AG04449 (cell line): ENCODE measurements at places on chromosomes 3 and 15.

DNA sequence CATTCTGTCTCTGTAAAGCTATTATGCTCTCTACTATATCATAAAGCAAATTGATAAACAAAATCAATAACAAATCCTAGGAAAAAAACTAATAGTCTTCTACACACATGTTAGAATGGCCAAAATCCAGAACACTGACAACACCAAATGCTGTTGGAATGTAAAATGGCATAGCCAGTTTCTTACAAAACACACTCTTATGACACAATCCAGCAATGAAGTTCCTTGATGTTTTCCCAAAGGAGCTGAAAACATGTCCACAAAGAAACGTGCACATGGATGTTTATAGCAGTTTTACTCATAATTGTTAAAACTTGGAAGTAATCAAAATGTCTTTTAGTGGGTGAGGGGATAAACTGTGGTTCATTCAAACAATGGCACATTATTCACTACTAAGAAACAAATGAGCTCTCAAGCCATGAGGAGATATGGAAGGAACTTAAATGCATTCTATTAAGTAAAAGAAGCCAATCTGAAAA lies 32.7 kb downstream of the CADM2 start:
- DNase-seq: no peak

- no peak for DNase-seq
These were observed 56.7 kb upstream of the DGKG start for GRCh38 chr3:186418671-186419145.

DNA sequence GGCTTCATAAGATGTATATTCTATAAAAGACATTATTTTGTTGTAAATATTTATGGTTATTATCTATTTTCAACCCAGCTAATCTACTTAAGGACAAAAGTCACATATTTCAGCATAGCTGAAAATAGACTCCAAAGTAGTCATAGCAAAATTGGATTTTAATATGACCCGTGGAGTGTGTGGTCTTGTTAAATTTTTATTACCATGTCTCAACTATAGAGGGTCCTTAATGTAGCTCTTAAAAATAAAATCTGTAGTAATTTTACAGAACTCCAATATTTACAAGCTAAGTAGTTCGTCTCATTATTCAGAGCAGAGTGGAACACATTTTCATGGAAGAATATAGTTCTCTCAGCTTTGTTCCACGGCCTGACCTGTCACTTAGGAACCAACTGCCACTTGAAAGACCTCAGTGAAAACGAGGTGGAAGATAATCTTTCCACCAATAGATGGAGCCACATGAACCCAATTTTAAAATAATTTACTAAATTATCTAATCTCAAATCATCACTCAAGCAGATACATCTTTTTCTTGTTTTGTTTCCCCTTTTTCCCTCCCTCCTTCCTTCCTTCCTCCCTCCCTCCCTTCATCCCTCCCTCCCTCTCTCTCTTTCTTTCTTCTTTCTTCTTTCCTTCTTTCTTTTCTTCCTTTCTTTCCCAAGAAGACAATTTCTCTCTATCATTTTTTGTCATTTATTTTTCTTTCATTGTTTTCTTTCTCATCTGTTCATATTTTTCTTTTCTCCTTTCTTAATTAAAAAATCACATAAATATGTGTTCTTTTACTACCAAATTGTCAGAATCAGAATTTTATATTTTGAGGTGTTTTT lies 97.2 kb downstream of the CLDN1 start:
- no peak for DNase-seq

GRCh38 chr3:37833302-37834186 lies 28.1 kb upstream of the CTDSPL start:
- DNase-seq: no peak

DNA sequence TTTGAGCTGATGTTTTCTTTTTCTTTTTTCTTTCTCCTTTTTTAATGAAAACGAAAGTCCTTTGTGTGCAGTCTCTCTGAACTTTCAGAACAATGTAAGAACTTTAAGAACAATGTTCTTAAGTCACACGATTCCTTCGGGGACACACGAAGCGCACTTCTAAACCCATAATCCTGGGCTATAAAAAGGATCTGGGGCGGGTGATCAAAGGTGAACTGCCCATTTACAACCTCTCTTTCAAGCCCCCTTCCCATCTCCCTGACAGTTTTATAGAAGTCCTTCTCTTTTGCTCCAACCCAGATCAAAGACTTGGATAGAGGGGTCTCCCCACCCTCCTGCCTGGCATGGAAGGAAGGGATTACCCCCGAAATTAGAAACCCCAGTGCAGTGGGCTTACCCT lies 126.8 kb downstream of the BDH1 start:
- no peak for DNase-seq

- DNase-seq: no peak
These were observed 14.5 kb downstream of the BCL2A1 start for GRCh38 chr15:79956354-79956939.

DNA sequence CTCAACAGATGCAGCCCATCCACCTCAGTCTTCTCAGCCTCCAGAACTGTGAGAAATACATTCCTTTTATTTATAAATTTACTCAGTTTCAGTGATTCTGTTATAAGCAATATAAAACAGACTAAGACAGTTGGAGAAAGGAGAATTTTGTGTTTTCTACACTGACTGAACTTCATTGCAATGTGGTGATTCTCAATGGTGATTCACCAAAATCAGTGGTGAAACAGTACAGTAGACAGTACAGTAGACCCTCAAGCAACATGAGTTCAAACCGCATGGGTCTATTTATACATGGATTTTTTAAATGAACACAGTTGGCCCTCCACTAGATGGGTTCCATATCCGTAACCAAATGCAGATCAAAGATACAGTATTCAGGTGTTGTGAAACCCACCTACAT lies 403.1 kb upstream of the TGFBR2 start:
- DNase-seq: peak; percentile 31

DNA sequence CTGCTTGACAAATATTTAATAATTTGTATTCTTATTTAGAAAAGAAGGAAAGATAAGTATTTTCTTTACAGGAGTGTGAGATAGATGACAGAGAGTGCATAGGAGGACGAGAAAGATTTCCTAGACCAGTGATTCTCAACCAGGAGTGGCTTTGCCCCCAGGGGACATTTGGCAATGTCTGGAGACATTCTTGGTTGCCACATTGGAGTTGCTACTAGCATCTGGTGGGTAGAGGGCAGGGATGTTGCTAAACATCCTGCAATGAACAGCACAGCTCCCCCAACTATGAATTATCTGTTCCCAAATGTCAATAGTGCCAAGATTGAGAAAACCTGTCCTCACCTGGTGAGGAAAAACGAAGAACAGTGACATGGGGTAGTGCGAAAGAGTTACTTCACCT lies 30.8 kb upstream of the MINAR1 start:
- DNase-seq: no peak

- DNase-seq: no peak
These were observed 353.6 kb downstream of the SHQ1 start for GRCh38 chr3:72494626-72495025.

DNA sequence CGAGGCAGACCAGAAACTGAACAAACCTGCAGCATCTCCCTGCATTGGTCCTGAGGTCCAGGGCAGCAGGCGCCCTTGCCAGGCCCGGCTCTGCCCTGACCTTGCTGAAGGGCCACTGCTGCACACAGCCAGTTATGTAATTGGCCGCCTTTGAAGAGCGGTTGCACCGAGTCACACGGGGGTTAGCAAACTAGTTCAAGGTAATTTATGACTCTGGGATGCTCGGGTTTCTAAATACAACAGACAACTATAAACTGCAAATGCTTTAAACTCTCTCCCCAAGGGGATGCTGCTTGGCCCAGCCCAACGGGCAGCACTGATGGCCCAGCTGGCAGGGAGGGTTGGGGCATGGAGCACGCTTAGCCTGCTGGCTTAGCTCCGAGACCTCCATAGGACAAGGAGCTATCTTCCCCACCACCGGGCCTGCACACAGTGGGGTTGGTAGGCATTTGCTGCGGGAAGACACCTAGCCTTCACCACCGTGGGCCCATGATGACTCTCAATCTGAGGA lies 60.3 kb upstream of the IQSEC1 start:
- DNase-seq: no peak

DNA sequence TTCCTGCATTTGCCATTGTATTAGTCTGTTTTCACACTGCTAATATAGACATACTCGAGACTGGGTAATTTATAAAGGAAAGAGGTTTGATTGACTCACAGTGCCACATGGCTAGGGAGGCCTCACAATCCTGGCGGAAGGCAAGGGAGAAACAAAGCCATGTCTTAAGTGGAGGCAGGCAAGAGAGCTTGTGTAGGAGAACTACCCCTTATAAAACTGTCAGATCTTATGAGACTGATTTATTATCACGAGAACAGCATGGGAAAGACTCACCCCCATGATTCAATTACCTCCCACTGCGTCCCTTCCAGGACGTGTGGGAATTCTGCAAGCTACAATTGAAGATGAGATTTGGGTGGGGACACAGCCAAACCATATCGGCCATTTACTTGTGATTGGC lies 27.8 kb downstream of the YEATS2 start:
- no peak for DNase-seq

GRCh38 chr3:70488131-70488530 lies 175.7 kb upstream of the MDFIC2 start:
- no peak for DNase-seq

DNA sequence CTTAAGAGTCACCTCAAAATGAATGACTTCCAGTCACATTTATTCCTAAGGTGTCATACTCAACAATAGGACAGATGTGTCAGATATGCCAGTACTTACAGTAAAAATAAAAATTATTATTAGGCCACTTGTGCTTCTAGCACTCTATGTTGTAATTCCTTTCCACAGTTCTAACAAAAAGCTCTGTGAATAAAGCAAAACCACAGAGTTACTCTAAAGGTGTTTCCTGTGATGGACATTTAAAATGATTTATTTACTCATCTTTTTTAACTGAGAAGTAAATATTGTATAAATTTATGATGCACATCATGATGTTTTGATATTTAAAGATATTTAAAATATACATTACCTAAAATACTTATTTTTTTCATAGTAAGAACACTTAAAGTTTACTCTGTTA lies 13.9 kb upstream of the GOLGA8B start:
- DNase-seq: no peak

- no peak for DNase-seq
These were observed 47.4 kb downstream of the UACA start for GRCh38 chr15:70715840-70716485.

DNA sequence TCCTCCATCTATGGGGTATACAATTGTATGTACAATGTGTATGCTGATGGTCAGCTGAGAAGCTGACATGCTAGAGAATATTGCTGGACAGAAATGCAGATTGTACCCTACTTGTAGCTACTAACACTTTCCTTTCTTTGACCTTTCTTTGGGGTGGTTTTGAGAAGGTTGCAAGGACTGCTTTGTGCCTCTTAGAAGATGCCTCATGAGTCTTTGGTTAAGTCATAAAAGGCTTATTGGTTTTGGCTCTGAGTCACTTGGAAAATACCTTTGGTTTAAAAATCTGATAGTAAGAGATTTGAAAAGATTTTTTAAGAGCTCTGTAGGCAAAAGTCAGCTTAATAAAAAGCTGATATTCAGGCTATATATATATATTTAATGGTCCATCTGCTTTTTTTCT lies 71.5 kb downstream of the ZMAT3 start:
- DNase-seq: peak; percentile 9

- no peak for DNase-seq
These were observed 663 bp downstream of the PDCD10 start for GRCh38 chr3:167733961-167734497.

DNA sequence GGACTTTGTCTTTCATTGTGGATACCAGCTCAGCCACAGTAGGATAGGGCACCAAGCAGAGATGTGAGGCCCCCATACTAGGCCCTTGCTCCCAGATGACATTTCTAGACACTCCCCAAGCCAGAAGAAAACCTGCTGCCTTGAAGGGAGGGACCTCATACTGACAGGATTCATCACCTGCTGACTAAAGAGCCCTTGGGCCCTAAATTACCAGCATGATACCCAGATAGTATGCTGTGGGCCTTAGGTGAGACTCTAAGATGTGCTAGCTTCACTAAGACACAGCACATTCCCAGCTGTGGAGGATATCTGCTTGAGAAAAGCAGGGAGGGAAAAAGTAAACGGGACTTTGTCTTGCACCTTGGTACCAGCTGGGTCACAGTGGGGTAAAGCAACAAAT lies 324.0 kb downstream of the TBL1XR1 start:
- DNase-seq: no peak

DNA sequence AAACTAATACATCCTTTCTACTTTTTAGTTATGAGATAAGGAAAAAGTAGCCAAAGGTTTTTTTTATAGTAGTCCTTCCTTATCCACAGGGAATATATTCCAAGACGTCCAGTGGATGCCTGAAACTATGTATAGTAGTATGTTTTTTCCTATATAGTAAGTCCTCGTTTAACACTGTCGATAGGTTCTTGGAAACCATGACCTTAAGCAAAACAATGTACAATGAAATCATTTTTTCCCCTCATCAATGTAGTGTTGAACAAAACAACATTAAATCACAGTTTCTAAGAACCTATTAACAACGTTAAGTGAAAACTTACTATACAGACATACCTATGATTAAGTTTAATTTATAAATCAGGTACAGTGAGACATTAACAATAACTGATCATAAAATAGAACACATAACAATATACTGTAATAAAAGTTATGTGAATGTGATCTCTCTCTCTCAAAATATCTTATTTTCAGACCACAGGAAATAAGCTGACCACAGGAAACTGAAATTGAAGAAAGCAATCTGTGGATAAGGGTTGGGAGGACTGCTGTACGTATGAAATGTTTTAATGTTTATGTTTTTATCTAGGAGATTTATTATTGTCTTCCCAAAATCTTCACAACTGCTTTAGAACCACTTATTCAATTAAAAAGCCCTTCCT lies 20.6 kb downstream of the COPS2 start:
- DNase-seq: no peak

GRCh38 chr15:96339619-96340347 lies 9.3 kb downstream of the NR2F2 start:
- no peak for DNase-seq

GRCh38 chr3:133525435-133525834 lies 48.1 kb upstream of the CDV3 start:
- no peak for DNase-seq

GRCh38 chr15:88125576-88125975 lies 131.0 kb downstream of the NTRK3 start:
- DNase-seq: no peak

DNA sequence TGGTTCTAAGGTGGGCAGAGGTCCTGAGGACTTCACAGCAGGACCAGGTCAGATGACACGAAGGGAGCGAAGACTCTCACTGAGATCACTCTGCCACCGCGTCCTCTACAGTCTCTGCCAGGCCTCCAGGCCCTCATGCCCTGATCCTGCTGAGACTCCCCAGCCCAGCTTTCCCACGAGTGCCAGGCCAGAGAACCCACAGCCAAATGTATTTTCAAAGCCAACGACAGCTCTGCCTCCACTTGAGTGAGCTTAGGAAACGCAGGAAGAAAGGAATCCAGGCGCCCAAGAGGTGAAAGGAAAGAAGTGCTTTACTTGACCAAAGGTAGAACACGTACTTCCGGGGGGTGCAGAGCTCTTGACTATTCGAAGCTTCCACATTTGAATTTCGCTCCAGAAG lies 275.0 kb downstream of the XXYLT1 start:
- no peak for DNase-seq

DNA sequence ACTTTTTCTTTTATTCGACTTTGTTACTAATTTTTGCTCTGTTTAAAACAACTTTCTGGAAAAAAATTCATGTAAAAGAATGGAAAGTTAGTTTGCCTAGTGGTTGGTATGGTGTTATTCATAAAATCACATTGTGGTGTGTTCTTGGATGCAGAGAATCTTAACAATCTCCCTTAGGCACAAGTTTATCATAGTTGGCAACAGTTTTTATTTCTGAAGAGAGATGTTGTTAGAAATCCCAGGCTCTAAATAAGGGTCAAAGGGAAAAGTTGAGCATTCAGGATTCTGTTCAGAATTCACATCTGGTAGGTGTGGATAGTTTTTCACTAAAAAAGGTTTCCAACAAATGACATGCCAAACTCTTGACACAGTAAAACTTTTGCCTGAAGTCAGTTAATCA lies 6.4 kb downstream of the DUT start:
- DNase-seq: no peak
